GM13976 (cell line): ENCODE measurements at places on chromosomes 2 and 18.
A peak's percentile ranks its signal among the peaks of the same experiment; 100 is the strongest.

DNA sequence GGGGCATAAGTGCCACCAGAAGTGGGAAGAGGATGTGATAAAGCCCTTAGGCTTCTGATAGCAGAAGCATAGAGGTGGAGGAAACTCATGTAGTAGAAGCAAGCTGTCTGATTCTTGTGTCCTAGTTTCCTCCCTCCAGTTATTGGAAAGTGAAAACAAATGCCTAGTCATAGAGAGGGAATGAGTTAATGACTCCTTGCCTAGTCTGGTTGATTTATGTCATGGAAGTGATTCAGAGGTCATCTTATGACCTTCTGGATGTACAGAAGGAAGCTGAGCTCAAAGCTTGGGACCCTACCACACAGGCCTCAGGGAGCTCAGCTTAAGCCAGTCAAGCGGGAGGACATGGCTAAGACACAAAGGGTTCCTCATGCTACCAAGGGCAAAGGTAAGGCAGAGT is 232.2 kb downstream of the THSD7B start:
- no peak for DNase-seq

GRCh38 chr18:78525366-78526111 is 454.1 kb upstream of the SALL3 start:
- DNase-seq = no peak

DNA sequence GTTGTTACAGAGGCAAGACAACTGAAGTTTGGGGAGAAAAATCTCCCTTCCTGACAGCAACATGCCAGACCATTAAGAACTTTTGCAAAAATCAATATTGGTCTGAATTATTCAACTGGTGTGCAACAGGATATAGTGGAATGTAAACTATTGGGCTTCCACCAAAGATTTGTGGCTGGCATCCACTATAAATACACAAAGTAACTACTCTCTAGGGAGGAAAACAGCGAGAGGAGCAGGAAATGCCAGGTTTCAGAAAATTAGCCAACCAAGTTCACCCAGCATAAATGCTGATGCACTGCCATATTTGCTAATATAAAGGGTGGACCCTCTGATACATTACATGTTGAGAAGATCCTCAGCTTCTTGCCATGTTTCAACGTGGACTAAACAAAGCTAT is 267.6 kb upstream of the LYPD1 start:
- DNase-seq = no peak

DNA sequence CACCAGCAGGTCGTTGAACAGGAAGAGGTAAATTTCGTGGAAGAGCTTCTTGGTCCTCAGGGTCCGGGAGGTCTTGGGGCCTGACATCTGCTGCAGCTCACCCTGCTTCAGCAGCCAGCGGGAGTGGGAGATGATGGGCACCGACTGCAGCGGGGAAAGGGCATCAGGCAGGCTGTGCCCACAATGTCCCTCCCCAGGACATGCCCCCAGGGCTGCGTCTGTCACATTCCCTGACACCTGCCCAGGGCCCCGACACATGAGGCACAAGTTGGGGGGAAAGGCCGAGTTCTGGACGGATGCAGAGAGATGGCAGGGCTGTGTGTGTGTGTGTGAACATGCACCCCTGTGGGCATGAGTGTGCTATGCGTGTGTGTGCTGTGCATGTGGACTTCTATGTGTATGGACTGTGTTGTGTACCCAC is 13.9 kb downstream of the SNORC start:
- DNase-seq = no peak

- DNase-seq = no peak
These were observed 15.0 kb upstream of the TANC1 start for GRCh38 chr2:158953454-158953853.

DNA sequence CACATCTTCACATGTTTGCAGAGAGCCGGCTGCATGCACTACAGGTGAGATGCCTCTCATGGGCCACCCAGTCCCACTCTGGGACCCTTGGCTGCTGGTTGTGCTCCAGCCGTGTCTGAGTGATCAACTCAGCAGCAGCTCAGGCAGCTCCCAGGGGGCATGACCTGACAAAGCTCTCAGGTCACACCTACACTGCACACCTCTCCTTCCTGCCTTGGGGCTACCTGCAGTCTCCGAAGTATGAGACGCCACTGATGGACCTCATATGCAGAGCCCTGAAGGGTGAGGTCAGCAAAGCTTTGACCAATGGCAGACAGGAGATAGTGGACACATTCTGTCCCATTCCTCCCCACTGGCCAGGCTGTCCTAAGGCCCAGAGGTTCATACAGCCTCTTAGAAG is 51.4 kb downstream of the LBH start:
- no peak for DNase-seq

DNA sequence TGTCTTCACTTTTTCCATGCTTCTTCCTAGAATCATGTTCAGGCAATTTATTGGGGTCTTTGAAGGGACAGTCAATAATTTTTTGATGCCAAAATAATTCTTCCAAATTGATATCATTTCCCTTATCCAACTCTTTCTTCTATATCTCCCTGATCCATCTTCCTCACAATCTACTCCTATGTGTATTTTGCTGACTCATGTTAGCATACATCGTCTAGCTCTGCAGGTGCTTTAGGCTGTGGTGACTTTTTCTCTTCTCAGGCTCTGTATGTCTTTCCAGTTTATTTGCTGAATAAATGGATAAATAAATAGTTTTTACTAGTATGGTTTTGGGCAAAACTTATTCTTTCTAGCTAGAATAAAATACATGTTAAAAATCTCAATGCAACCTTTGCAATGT is 1650.9 kb upstream of the TMEFF2 start:
- DNase-seq = no peak

DNA sequence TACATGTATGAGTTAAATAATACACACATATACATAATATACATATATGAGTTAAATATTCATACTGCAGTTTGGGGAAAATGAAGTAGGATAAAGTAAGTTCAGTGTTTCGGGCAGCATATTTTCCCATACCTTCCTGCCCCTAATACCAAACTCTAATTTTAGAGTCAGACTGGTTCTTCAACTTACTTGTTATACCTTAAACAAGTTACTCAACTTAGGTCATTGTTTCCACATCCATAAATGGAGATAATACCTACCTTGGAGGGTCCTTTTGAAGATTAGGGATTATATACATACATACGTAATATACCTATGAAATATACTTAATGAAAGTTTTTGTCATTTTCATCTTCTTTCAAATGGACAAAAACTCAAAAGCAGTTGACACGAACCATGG is 8.4 kb downstream of the MEMO1 start:
- DNase-seq = no peak

- DNase-seq = peak; percentile 32
These were observed 8.1 kb downstream of the SIX2 start for GRCh38 chr2:45000921-45001868.

DNA sequence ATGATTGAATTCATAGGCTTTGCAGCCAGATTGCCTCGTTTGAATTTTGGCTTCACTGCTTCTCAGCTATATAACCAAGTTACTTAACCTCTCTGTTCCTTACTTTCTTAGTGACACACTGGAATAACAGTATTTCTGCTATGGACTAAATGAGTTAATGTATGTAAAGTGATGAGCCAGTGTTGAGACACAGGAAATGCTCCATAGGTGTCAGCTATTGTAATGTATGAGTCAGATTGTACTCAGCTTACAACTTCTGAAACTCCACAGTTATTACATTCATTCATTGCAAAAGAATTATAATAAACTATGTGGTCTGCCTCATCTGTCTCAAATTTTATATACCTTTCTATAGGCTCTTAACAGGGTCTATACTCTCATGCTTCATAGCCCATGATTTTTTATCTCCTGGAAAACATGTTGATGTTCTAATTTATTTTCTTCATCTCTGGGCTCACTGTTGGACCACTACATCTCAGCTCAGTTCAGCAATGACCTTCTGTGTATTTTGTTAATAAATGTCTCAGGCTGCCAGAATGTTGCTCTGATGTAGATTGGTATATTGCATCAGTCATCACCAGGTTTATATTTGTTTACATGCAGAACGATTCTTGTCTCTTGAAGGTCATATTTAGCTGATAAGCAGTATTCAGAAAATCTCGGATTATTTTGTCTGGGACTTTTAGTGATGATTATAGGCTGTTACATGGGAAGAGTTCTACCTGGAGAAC is 76.2 kb downstream of the MAP3K20 start:
- DNase-seq = peak; percentile 31

DNA sequence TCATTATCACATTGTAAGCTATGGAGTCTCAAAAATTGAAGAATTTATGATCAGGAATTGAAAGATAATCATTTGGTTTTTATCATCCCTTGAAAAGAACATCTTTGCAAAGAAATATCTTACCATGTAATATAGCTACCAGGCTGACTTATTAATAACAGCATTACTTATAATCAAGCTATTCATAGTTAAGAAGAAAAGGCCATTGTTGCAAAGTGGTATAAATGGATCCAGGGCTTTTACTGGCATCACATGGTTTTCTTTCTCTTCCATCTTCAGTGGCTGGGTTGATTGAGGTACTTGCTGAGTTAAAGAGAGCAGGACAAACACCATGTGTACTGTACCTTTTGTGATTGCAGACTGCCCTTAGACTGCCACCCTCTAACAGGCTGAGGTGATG is 39.6 kb downstream of the MFSD6 start:
- DNase-seq = no peak

DNA sequence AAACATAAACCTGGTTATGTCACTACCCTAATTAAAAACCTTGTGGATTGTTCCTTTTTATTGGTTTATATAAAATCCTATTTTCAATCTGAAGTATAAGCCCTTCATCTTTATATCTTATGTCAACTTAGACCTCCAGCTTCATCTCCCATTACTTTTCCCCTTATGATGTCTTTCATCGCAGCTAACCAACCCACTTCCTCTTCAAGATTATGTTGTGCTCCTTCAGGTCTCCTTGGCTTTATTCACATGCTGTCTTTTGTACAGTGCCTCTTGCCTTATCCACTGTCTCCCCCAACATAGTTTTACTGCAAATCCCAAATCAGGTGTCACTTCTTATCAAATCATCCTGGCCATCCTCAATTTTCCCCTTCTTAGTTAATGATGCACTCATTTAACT is 25.9 kb downstream of the MBD5 start:
- no peak for DNase-seq

GRCh38 chr2:196670342-196670741 is 30.8 kb downstream of the CCDC150 start:
- peak; percentile 9 for DNase-seq

- DNase-seq = no peak
These were observed 99.8 kb downstream of the UXS1 start for GRCh38 chr2:106094131-106094841.

DNA sequence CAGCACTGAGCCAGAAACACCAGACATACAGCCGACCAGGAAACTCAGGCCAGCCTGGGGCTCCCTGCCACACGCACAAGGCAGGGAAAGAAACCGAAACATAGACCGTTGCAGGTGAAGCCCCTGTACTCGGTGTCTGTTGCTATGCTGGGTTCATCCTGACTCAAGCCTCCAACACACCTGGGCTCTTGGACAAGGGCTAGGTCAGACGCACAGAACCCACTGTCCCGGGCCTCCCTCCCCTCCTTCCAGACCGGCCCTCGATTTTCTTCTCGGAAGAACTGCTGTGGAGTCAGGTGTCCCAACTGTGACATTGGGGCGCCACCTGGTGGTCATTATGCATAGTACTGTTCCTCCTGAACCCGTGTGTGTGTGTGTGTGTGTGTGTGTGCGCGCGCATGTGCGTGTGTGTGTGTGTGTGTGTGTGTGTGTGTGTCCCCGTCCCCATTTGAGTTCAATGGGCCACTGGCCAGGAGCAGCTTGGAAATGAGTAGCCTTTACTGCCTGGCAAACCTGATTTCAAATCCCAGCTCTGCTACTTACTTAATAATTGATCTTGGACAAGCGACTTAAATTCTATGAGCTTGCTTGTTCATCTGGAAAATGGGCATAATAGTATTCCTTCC is 55.4 kb upstream of the GLI2 start:
- peak; percentile 81 for DNase-seq

- no peak for DNase-seq
These were observed 7.3 kb downstream of the ALPP start for GRCh38 chr2:232385660-232386489.

DNA sequence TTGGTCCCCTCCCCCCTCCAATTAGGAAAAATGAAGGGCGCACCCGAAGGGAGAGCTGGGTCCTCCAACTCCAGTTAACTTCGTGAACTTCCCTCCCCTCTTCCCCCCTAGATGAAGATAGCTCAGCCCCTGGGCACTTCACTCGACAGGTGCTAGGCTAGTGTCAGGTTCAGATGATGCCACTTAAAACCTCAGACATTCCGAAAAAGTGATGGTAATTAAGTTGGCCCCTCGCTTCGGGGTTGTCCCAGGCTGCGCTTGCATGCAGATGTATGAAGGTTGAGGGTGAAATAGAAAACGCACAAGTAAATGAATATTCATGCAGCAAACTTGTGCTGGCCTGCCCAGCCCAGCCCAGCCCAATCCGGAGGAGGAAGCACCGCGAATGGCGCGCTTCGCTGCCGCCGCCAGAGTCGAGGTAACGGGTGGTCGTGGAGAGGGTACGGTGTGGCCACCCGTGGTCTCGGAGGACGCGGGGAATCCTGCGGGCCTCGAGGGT is 3.0 kb upstream of the GBX2 start:
- DNase-seq = no peak

- DNase-seq = no peak
These were observed 20.2 kb downstream of the CRACDL start for GRCh38 chr2:98915751-98916358.

- no peak for DNase-seq
These were observed 826.5 kb upstream of the FSHR start for GRCh38 chr2:49980774-49981173.

DNA sequence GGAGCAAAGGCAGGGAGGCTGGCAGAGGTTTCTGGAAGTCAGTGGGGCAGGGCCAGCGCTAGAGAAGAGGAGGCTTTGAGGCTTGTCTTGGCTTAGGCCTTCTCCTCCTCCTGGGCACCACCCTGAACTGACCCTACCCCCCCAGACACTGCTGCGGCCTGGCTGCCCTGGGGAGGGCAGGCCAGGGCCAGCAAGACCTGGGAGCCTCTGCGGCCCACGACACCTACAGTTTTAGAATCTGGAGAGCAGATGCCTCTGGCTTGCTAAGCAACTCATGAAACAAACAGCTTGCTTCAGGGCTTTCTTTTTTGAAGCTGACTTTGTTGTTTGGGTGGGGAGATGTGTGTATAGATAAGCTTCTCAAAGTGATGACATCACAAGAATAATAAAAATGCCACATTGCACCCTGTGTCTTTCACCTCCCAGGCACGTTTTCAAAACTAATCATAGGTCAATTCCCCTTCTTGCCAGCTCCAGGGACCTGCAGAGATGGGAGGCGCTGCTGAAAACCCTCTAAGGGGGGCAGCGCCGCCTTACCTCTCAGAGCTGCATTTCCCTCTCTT is 46.2 kb upstream of the SMAD7 start:
- DNase-seq = no peak

DNA sequence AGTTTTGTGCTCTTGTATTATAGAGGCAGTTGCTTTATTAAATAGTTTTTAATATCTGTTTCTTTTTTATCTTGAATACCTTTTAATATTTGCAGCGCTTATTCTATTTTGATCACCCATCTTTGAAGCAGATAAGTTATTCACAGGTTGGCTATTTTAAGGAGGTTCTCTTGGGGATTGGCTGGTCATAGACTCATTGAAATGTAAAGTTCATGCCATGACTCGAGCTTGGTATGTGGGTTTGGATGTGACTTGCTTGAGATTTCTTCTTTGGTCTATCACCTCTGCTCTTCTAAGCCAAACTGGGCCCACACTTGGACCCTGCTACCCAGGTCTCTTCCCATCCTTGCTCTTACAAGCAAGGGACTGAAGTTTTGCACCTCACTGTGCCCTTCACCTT is 33.6 kb downstream of the FARP2 start:
- DNase-seq = no peak
